ENCODE measurements at places on chromosomes 12 and 14.

DNA sequence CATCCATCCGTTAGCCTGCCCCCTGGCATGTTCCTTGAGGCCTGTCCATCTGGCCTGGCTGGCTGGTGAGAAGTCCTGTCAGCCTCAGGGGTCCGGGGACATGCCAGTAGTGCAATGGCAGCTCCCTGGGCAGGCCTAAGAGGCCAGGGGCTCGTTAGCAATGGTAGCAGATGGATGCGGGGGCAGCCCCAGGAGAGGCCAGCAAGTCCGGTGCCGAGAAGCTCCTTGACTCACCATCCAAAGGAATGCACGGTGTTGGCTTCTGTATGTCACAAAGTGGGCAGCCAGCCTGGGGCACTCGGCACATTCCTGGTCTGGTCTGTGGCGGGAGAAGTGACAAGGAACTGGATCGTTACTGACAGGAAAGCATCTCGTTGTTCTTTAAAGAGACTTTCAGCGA is 319.9 kb downstream of the CACNA1C start:
- DNase-seq = no peak

- DNase-seq = no peak
Observed at GRCh38 chr12:81500788-81501187, 258.4 kb downstream of the PPFIA2 start.

DNA sequence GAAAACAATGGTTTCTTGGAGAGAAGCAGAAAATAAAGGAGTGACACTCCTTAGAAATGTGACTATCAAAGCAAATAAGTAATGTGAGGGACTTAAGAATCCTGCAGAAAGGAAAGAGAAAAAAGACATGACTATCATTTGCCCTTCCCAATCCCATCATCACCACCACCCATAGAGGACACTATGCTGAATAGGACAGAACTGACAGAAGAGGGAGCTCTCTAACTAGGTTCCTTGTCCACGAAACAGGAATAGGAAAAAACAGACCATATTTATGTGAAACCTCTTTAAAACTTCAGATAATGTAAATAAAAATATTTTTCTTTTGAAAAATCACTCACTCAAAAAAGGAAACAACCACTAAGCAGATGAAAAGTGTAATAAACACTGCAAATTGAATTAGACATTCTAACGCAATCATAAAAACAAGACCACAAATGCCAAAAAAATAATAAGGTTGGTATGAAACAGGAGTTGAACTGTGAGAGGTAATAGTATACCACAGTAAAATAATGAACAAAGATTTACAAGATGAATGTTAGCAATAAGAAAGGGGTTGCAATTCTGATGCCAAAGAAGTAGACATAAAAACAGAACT is 24.1 kb downstream of the KLRD1 start:
- peak; percentile 60 for DNase-seq

DNA sequence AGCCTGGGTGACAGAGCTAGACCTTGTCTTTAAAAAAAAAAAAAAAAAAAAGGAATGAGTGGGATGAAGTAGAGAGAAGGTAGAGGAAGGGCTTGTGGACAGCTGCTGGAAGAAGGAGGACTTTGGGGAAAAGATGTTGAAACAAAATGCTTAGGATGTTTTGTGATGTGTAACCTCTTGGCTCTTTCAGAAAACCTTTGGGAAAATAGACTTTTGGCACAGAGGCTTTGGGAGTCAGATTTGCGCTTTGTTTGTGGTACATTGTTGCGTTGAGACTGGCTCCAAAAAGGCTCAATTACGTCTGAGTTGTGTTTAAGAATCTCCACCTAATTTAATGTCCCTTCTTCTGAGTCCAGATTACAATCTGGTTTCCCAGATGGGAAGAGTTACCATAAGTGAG is 32.9 kb upstream of the SPTLC2 start:
- no peak for DNase-seq

DNA sequence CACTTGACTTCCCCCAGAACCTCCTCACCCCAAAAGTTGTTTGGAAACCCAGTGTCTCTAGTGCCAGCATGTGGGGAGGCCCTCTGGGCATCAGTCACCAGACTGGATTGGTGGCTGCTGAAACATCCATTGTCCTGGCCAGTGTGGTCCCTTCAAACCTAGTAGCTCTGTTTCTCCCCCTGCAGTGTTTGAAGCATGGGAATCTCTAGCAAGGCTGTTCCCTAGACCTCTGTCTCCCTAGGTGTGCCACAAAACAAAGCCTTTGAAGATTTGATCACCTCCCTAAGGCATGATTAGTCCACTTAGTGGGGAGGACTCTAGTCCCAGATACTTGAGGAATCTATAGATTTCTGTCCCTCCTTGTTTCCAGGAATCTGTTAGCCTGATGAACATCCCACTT is 60.3 kb downstream of the ARF6 start:
- no peak for DNase-seq

DNA sequence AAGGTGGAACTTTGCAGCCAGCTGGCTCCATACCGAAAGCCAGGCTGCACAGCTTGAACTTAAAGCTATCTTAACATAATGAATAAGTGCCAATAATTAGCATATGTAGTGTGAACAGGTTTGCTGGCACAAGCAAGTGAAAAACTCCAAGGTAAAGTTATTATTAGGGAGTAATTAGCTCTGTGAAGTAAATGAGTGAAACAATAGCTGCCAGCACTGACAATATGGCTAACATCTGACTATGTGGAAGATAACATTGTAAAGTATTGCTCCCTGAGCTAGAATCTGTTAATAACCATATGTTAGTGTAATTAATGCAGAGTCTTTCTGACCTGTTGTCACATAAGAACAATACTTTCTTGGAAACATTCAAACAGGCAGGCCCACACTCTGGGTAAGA is 246.4 kb downstream of the SOX5 start:
- DNase-seq = no peak

DNA sequence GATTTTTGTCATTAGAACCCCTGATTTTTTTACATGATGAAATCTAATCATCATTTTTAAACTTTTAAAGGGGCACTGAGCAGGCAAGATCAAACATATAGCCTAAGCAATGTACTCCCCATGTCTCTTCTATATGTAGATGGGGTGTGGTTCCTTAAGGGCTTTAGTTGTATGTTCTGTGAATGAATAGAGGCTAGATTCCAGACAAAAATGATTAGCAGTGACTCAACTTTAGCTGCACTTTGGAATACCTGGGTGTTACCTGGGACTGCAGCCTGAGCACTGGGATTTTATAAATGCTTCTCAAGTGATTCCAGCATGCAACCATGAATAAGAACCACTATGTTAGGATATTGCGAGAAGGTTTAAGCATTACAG is 256.7 kb upstream of the PLEKHG7 start:
- DNase-seq = no peak

GRCh38 chr12:79407671-79408622 is 282.8 kb downstream of the PAWR start:
- DNase-seq = no peak

GRCh38 chr14:69586404-69586803 is 11.7 kb upstream of the CCDC177 start:
- DNase-seq = no peak

GRCh38 chr14:74595006-74595735 is 16.9 kb downstream of the LTBP2 start:
- no peak for DNase-seq

DNA sequence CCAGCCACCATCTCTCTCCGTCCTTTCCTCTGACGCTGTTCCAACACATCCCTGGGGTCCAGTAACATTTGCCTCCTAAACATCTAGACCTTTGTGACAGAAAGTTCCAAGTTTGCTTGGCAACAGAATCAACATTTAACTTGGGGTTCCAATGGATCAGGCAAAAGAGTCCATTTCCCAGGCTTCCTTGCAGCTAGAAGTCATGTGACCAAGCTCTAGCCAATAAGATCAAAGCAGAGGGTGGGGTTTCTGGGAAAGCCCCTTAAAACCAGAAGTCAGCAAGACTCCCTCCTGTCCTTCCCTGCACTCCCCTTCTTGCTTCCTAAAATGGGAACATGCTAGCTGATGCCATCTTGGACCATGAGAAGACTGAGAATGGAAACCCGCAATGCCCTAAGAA is 14.7 kb downstream of the FOXN3 start:
- DNase-seq = peak; percentile 13

GRCh38 chr12:110916295-110916875 is 4.0 kb downstream of the MYL2 start:
- DNase-seq = no peak
